KBM-7 (cell line): ENCODE measurements at places on chromosomes 11 and 22.

DNA sequence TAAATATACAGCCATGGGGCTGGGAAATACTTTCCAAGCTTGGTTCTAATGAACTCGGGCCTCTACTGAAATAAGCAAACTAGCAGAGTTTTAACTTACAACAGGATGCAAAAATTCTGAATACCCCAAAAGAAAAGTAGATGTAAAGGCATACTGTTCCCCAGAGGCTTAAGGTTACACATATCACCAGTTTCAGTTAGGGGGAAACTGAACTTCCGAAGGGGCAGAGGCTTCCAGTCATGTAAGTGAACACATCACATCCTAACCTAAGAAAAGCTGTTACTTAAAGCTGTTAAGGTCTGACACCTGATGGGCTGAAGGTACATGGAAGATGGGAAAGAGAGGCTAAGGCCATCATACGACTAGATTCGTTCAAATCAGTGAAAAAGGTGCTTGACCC, 2.3 kb downstream of the GAB2 start:
- no peak for DNase-seq

DNA sequence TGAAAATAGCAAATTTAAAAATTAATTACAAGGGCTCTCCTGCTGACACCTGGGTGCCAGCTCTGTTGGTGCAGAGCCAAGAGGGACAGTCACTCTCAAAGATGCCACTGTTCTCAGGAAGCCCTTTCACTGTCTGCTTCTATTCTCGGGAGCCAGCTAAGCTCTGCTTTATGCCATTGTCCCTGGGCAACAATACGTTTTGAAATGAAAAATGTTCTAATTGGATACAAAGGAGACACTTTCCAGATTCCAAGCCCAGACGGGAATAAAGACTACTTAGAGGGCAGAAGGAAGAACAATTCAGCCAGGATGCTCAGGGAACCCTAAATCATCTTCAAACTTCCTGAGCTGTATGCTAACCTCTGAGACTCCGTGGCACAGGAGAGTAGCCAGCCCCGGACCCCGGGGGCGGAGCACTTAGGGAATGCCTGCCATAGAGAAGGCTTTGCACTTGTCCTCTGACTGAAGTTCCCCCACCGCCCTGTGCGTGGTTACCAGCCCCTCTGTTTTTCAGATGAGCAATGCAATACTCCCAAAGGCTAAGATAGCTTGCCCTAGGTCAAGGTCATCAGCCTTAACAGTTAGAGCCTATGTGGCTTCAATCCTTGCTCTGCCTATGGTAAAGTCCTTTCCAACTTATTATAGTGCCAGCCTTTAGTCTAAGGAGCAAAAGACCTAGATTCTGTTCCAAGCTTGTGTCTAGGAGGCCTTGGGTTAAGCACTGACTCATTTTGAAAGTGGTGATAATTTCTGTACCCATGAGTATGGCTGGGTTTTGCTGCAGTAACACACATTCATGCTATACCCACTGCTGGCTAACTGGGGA, 150.9 kb downstream of the CACNA1I start:
- no peak for DNase-seq

DNA sequence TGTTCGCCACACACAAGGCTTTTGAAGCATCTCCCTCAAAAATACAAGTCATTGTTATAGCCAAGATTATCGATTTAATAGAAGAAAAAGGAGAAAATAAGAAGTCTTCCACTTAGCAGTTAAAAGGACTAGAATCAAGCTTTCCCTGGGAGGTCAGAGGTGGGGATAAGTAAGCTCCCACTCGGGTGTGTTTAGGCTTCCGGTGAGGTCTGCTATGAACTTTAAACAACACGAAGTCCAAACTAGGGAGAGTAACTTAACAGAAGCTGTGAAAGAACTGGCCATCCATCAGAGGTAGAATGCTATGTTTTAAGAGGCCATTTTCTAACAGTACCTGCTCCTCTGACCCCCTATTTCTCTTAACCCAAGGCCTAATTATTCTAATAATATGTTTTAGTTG, 91.4 kb upstream of the APOA1 start:
- no peak for DNase-seq

DNA sequence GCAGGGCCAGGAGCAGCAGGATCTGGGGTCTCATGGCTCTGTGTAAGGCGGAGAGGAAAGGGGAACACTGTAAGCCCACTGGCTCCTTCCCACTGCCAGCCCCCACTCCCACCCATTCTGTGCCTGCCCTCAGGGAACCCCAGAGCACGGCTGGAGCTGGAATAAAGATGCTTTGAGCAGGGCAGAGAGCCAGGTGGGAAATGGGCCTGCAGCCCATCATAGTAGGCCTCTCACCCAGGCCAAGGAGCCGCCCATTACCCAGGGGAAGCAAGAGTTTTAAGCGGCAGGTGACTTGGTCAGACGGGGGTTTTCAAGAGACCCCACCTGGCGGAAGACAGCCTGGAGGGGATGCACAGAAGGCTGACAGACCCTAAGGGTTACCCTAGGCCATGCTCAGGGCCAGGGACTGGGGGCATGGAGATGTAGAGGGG, 4.6 kb downstream of the LRRC32 start:
- DNase-seq = no peak

GRCh38 chr11:64695548-64695947, 27.4 kb downstream of the NRXN2 start:
- DNase-seq = no peak

DNA sequence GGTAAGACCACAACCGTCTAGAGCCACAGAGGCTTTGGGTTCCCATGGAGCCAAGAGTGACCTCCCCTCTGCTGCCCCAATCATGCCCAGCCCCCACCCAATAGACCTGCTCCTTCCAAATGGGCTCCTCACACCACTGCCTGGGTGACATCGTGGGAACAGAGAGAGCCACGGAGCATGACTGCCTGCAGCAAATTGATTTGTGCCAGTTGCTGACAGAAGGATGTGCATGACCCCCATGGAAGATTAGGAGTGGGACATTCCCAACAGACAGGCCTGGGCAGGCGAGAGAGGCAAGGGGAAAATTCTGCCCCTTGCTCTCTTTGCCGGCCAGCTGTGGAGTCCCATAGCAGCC, 88.5 kb downstream of the TENM4 start:
- no peak for DNase-seq

DNA sequence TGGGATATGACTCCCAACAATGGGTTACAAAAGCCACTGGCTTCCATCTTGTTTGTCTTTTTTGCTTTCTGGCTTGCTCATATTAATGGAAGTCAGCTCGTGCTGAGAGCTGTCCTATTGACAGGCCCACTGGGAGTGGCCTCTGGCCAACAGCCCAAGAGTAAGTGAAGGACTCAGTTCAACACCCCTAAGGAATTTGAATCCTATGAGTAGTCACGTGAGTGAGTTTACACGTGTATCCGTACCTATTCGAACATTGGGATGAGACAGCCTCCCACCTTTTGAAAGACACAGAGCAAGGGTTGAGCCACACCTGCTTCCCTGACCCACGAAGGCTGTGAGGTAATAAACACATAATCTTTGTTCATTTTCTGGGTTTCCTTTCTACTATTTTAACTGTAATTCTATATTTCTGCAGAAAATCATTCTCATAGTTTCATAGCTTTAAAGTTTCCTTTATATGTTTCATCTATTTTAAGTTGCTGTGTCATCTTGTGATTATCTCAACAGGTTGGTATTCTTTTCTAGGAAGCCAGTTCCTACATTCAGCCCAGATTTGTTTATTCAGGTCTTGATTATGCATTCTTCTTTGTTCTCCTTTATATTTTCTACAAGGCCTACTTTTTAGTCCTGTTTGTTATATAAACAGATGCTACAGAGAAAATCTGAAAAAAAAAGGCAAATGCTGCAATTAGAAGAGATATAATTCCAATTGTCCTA, 802.3 kb downstream of the CNTN5 start:
- DNase-seq = no peak

- no peak for DNase-seq
These were observed 50.9 kb downstream of the ENDOD1 start for GRCh38 chr11:95140397-95141033.

GRCh38 chr11:662689-663274, 25.7 kb downstream of the DRD4 start:
- DNase-seq = peak; percentile 55

GRCh38 chr22:47600281-47600680, 837.8 kb downstream of the TBC1D22A start:
- no peak for DNase-seq

- no peak for DNase-seq
These were observed 62.4 kb downstream of the GAS2 start for GRCh38 chr11:22728600-22729389.

- no peak for DNase-seq
These were observed 146.2 kb downstream of the TRIM29 start for GRCh38 chr11:119991669-119992068.

DNA sequence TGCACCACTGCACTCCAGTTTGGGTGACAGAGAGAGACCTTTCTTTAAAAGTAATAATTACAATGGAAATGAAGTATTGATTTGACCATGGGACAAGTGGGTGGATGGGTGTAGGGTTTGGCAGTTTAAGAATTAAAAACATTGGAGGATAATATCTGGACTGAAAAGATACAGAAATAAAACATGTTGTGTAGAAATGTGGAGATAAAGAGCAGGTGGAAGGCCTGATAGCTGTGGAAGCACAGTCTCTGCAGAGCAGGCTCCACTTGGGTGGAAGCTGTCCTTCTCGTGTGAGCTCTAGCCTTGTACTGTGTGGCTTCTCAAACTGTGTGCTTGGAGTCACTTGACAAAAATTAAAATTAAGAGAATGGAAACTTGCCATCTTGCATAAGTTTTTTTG, 25.6 kb downstream of the APLP2 start:
- no peak for DNase-seq
